Stimulated activated CD4-positive, alpha-beta T cell treated with anti-CD3 and anti-CD28 coated beads, Interleukin-12 subunit alpha, Interleukin-12 subunit beta, amount 100 ng/mL, for 24 hours (primary cell): ENCODE measurements at places on chromosomes 6 and 20.

DNA sequence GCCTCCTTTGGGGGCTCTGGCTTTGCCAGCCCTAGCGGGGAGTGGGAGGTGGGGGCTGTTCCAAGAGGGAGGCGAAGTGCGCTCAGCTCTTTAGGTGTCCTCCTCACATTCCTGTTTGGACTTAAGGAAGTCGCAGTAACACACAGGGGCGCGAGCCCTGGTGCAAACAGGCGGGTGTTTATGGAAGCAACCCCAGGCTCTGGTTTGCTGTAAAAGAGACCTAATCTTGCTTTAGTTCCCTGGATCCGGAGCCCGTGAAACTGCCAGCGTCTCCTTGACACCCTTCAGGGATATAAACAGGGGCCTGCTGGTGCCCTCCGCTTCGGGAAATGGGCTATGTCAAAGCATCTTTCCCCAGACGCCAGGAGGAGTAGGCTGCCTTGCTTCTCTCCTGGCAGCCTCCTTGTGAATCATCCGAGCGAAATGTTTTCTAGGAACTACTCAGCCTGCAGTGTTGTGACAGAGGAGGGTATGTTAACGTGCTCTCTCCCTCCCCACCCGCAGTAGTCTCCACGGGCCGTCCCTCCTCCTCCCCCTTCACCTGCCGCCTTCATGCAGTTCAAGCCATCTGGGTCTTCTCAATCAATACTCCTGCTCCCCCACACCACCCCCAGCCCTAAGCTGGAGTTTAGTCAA, 168.0 kb upstream of the LRFN2 start:
- no peak for DNase-seq

DNA sequence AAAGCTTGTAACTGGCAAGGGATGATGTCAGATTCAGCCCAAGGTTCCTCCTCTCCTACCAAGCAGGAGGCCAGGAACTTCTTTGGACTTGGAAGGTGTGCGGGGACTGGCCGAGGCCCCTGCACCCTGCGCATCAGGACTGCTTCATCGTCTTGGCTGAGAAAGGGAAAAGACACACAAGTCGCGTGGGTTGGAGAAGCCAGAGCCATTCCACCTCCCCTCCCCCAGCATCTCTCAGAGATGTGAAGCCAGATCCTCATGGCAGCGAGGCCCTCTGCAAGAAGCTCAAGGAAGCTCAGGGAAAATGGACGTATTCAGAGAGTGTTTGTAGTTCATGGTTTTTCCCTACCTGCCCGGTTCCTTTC, 14.4 kb downstream of the TNFAIP3 start:
- no peak for DNase-seq

DNA sequence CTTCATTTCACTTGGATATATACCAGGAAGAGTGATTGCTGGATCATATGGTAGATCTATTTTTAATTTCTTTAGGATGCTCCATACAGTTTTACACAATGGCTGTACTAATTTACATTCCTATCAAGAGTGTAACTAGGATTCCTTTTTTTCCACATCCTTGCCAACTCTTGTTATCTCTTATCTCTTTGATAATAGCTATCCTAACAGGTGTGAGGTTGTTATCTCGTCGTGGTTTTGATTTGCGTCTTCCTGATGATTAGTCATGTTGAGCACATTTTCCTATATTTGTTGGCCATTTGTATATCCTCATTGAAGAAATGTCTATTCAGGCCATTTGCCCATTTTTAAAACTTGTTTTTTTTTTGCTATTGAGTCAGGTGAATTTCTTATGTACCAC, 552.4 kb downstream of the RFPL4B start:
- DNase-seq = no peak

GRCh38 chr6:170025341-170025911, 265.5 kb downstream of the DLL1 start:
- DNase-seq = no peak

DNA sequence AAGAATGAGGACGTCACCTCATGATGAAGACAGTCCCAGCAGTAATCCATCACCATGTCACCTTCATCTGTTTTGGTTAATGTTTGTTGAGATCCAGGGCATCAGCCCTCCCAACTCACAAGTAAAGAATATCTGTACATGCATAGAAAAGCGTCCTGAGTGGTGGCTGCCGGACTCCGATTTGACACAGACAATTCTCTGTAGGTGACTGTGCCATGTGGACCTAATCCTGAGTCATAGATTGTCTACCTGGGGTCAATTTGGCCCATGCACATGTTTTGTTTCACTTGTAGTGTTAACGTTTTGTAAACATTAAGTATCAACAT, 168.4 kb upstream of the UST start:
- DNase-seq = no peak

GRCh38 chr6:113642714-113643406, 214.3 kb upstream of the MARCKS start:
- DNase-seq = no peak

GRCh38 chr6:137309078-137309762, 90.0 kb upstream of the IFNGR1 start:
- no peak for DNase-seq

DNA sequence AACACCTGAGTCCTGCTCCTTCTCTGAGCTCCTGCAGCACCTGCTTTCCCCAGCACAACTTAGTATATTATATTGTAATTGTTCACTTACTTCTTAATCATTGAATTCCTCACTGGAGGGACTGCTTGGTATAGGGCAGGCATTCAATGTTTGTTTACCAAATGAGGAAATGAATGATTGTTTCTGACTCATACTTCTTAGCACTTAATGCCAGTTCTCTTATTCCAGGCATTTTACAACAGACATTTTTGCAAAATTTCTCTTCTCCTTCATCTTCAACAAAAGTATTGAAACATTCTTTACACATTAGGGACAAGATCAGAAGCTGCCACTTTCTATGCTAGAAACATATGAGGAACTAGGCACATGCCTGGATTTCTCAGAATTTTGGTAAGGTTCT, 119.4 kb downstream of the TBX18 start:
- no peak for DNase-seq

DNA sequence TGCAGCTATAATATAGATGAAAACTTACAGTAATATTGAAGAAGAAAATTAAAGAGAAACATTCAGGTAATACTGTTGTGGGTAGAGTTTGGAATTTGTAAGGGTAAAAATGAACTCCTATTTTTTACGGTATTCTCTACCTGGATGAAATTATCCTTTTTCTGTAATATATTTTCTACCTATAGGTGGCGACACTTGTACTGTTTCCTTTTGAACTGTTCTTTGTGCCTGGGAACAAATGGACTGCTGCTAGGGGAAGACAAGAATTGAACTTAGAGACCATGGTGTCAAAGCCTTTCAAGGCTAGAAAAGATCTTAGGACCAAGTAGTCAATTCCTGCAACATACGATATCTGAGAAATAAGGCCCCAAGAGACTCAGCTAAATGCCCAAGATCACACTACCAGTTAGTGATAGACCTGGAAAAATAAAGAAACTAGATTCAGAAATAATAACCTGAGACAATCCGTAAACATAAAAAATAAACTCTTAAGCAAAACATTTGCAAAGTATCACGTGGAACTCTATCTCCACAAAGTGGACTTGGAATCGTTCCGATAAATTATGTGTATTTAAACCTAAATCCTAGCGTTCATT, 383.8 kb downstream of the TFAP2A start:
- no peak for DNase-seq

DNA sequence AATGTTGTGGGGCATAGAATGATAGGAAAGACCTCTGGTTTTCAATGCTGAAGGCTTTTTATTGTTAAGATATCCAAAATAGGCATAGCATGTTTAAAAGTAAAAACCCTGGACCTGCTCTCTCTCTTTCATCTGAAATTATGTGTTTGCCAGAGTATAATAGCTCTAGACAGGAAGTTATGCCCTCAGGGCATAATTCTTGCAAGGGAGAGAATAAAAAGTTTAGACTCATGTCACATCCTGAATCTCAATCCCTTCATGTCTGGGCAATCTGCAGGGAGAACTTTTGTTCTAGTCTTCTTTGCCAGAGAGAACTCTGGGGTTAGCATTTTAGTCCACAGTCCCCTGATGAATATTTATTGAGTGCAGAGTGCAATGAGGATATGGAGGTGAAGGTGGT, 297.3 kb upstream of the FLRT3 start:
- DNase-seq = no peak

DNA sequence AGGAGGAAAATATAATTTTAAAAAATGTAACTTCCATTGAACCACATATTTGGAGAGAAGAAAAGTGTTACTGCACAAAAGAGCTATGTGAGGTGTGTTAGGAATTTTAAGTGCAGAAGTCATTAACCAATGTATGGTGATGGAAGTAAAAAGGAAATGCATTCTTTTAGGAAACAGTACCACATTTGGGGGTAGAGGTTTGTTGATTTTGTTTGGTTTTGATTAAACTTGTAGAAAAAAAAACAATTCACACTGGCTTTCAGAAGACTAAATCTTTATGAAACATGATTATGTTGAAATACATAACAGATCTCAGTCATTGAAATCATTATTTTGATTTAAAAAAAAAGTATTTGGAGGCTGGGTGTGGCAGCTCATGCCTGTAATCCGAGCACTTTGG, 1287.0 kb upstream of the GJE1 start:
- no peak for DNase-seq

GRCh38 chr20:16283978-16284377, 289.3 kb downstream of the KIF16B start:
- DNase-seq = no peak

DNA sequence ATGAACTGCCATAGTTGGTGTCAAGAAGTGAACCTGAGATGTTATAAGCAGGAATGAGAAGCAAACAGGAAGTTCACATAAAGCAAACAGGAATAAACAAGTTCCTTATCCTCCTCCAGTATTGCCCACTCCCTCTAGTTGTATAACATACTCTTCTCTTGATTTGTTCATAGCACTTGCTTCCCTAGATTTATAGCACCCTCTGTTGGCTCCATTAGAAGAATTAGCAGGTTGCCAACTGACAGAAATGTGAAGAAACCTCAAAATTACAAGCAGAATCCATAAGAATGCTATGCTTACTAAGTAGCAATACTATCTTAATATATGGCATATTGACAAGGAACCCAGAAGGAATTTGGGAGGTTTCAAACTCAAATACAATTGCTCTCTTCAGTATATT, 195.4 kb downstream of the TBX18 start:
- DNase-seq = no peak

GRCh38 chr6:6131492-6132109, 124.9 kb upstream of the NRN1 start:
- DNase-seq = no peak

DNA sequence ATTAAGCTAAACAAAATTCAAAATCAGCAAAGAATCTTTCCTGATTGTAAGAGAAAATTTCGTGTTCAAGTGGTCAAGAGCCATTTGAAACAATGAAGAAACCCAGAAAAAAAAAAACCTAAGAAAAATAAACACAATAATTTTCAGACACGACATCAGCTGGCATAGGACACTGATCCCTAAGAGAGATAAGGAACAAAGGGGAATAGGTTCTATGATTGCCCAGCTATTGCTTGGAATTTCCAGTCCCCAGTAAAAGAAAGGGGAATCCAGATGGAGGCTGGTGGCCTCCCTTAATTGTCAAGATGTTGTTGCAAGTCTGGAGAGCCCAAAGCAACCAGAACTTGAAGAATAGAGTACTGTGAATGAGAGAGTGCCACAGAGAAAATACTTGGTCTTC, 48.5 kb downstream of the COL12A1 start:
- DNase-seq = no peak

DNA sequence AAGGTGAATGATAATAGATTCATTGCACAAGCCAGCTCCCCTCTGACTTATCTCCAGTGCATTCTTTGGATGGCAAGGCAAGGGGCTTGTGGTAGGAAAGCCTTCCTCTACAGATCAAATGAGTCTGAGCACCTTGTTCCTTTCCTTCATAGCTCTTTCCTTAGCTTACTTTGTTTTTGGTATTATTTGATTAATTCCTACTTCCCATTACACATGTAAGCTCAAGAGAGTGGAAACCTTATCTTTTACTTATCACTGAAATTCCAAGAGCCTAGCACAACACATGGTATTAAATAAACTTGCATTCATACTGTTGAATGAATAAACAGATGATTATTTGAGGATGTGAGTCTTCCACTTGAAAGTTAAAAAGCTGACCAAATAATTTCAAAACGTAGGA, 41.7 kb downstream of the FRK start:
- no peak for DNase-seq

GRCh38 chr6:92589996-92590395, 829.4 kb downstream of the EPHA7 start:
- no peak for DNase-seq

DNA sequence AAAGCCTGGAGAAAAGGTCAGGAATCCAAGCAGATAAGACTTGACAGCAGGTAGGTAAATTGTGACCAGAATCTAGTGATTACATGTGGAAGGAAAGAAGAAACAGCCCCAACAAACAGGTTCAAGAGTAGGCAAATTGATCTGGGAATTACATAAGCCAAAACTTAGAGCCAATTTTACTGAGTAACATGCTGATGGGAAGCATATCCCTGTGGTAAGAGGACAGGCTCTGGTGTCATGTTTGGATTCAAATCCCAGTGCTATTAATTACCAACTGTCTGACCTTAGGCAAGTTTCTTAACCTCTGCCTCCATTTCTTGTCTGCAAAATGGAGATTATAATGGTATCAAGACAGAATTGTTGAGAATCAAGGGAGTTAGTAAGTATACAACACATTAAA, 20.4 kb downstream of the MCM9 start:
- no peak for DNase-seq

DNA sequence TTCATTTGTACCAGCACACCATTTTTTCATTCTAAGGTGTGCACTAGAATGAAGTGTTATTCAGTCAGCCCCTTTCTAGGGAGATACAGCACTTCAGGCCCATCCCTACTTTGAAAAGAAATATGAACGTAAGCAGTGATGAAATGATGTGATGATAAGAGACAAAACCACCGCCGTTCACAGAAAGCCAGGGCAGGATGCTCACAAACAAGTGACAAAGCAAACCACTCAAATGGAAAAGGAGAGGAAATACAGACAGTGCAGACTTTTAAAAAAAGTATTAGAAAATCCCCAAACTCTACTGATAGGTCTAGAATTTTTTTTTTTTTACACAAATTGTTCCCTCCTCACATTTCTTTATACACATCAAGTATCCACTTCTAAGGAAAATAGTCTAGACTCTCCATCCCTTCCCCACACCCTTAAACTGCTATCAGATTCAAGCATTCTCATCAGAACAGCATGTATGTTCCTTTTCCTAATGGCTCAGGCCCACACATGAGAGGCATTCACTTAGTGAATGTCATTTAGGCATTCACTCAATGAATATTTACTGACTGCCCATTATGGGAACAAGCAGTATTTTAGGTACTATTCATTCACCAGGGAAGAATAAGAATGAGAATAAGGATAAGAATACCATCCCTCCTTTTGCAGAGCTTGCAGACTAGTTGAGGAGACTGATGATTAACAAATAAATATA, 243.5 kb downstream of the GMPR start:
- peak; percentile 24 for DNase-seq

DNA sequence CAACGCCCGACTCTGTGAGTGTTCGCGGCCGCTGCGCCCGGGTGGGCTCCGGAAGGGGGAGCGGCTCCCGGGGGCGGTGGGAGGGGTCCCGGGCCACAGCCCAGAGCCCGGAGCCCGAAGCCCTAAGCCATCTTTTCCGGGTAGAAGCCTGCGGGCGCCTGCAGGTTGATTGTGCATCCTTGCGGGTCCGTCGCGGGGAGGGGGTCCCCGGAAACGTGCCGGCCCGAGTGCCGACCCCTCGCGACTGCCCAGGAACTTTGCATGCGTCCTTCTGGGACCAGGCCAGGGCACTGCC, 413 bp downstream of the PTPRA start:
- DNase-seq = no peak

- no peak for DNase-seq
These were observed 142.8 kb downstream of the ADGB start for GRCh38 chr6:146741609-146742008.
